ENCODE measurements at places on chromosomes 6 and 20.

- DNase-seq = no peak
These were observed 280.5 kb downstream of the ADGRB3 start for GRCh38 chr6:68915586-68915985.

DNA sequence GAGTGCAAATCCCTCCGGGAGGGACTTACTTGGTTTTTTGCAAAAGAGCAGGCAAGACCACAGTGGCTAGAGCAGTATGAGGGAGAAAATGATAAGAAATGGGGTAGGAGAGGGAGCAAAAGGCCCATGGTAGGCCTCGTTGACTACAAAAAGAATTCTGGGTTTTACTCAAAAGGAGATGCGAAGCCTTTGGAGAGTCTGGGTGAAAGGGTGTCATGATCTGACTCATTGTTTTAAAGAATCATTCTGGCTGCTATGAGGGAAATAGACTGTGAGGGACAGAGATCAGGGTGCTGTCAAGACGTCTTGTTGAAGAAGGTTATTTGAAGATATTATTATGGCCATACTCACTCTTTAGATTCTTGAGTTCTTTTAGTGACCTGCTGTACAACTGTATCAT, 13.0 kb downstream of the TBC1D32 start:
- no peak for DNase-seq

DNA sequence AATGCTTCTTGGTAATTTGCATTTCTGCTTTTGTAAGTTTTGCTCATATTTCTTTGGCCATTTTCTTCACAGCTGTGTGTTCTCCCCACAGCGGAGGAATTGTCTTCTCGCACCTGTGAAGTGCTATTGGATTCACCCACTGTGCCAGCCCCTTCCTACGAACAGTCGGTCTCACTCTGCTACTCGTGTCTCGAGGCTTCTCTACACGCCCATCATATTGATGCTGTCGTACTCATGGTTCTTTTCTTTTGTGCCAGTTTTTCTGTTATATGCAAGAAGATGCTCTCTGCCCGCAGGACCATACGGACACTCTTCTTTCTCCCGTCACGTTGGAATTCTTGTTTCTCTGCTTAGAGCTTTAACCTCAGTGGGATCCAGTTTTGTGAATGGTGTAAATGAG, 200.3 kb downstream of the DLL1 start:
- no peak for DNase-seq

DNA sequence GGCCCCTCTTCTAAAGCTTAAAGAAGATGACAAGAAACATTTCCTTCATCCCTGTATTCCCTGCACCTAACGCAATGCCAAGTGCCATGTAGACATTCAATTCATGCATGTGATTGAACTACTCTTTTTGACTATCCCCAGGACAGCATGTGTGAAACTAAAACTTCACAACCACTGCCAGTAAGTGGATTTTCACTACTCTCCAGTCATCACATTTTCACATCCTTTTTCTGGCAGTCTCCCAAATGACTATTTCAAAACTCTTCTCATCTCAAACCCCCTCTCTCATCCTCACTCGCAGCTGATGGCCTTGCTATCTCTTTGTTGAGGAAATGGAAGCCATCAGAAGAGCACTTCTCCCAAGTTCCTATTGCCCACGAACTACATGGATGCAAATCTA, 122.6 kb downstream of the OPRM1 start:
- no peak for DNase-seq

DNA sequence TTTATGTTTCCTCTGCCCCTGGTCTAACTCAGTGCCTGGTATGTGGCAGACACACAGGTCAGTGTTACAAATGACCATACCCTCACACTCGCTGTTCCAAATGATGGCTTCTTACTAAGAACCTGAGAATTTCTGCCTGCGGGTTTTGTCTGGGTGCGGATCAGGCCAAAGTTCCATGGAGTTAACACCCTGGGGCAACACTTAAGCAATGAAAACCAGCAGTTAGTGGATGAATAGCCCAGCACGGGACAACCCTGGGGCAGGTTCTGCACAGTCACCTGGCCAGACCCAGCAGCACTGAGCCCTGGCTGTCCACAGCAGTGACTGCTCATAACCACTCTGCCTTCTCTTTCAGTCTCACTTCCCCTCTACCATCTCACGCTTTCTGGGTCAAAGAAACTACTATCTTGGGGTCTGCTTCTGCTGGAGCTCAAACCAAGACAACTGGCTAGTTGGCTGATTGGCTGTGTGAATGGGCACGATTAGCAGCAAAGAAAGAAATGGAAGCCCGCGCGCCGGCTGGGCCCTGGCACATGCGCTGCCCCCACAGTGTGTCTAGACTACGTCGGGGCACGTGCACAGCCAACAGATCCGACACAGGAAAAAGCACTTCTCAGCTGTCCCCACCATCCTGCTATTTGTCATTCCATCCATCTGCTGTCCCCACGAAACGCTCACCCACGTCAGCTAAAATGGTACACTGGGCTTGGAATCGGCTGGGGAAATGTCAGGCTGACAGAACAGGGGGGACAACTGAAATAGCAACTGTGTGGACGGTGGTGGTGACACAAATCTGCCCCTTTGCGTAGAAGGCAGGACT, 36.6 kb downstream of the MGME1 start:
- DNase-seq = no peak

DNA sequence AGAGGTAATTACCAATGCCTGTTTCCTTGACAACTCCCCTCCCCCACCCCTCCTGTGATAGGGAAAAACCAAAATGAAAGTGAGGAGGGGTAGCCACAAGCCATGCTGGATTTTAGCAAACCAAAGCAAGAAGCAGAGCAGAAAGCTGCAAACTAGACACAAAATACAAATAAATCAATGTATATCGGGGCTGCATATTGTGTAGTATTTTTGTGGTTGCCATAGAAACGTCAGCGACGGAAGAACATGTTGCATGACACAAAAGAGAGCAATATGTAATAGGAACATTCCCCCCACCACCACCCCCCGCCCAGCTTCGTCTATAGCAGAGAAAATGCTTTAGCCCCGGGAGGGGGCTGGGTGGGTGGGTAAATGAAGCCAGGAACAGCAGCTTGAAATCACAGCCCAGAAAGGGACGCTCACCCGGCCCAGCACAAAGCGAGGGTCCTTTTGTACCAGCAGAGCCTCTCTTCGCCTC, 548 bp downstream of the AGPAT4 start:
- no peak for DNase-seq

GRCh38 chr6:129544892-129545612, 164.9 kb downstream of the ARHGAP18 start:
- DNase-seq = no peak

DNA sequence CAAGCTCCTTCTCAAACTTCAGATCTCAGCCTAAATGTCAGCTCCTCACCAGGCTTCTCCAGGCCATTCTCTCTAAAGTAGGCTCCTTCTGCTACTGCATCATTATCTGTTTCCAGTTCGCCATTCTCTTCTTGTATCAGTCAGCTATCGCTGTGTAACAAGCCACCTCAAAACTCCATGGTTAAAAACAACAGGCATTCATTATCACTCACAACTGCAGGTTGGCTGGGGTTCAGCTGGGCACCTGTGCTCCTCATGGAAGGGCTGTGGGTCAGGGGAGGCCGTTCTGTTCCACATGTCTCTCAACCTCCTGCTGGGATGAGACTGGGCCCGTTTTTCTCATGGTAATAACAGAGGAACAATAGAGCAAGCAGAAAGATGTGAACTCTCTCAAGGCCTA, 28.7 kb downstream of the PRND start:
- DNase-seq = no peak

GRCh38 chr20:22307409-22307808, 277.0 kb downstream of the FOXA2 start:
- no peak for DNase-seq

DNA sequence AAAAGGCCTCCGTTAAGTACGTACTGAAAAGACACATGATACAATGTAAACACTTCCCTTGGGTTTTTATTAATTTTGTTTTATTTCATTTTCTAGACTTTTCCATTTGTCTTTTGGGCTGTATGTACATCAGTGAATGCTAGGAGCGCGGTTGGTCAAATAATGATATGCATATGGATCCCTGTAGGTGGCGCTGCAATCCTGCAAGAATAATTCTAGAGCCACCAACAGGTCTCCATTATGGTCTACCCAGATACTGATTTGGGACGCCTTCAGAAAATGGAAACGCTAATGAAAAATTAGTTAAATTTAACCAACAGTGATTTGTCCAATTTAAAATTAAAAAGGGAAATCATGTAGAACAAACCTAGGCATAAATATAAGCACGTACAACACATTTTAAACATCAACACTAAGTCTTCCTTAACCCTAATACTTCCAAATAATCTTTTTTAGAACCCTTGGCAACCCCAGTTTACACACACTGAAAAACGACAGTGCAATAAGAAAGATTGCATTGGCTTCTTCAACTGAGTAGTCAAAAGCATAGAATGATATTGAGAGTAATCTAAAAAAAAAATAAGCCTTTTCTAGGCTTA, 433.5 kb downstream of the RFPL4B start:
- peak; percentile 31 for DNase-seq

DNA sequence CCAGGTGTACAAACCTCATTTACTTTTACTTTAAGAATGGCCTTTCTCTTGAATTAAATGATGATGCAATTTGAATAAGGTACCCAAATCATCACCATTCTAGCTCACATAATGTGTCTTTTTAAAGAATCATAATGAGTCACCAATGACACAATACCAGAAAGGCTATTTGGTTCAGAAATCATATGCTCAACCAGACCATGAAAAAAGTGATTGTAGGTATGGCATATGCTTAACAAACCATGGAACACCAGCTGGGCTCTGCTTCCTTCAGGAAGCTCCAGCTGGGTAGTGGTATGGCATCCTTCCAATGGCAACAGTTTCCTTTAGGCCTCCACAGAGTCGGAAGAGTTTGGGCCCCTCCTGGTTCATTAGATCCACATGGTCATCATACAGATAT, 128.2 kb downstream of the FRK start:
- no peak for DNase-seq

DNA sequence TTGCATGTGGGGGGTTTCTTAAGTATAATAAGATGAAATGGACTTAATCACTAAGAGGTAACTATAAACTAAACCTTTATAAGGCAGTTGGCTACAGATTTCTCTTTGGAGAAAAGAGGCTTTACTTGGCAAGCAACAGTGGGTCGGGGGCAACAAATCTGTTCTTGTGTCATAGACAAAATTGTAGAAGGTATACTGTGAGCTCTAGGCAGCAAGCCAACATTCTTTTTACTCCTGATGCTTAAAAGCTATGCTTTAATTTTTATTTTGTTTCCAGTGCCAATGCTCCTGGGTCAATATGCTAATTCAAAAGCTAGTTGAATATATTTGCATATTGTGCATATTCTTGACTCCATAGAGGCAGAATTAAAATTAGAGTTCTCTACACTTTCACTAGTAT, 495.4 kb downstream of the BTBD3 start:
- DNase-seq = no peak

DNA sequence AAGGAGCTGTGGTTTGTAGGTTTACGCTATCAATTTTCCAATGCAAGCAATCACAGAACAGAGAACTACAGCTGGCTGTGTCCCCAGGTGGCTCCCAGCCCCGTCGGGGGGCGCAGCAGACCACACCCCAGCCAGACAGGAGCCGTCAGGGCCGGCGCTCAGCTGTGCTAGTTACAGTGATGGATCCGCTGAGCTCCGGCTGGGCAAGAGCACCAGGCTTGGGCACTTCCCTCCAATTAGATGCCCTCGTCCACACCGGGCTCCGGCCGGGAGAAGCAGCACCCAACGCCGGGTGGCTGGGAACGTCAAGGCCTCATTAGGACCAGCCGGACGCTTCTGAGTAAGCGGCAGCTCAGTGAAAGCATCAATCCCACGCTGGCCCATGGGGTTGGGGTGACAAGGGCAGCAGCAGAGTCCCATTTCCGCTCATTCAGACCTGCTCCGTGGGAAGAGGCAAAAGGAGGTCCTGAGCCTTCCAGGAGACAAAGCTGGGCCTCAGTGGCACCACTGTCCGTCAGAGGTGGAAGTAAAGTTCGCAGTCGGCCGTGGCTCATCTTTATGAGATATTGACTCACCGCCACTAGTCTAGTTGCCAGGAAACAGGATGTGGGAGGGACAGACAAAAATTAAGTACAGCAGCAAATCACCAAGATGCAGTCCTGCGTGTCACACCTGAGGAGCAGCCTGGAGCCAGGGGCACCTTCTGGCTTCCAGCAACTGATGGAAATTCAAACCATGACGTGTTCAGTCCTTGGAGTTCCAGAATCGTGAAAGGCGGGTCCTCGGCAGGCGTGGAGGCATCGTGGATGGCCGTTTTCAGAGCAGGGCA, 164.1 kb downstream of the TAF4 start:
- no peak for DNase-seq

DNA sequence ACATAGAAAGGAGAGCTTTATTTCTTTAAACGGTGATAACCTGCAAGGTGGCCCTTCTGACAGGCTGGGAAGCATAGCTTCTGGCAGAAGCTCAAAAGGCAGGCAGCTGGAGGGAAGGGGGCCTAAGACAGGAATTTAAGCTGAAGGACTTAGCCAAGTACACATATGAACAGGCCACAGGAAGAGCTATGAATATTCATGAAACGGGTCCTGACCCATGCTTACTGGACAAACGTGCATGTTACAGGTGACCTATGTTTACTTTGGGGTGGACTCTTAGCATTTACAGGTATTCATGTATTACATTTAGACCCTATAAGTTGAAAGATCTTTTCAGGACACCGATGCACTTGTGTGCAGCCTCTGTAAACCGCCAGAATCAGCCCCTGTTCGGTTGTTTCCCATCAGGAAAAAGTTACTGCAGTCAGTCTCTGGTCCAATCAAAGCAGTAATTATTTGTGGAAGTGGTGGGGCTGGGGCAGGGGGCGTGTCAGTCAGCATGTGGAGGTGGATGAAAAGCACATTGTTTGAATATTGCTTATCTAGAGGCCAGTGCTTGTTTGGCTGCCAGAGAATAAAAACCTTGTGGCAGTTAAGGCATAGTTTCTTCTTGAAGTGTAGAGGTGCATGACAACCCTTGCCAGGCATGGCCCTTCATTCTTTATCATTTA, 2.9 kb upstream of the GZF1 start:
- no peak for DNase-seq

- no peak for DNase-seq
These were observed 26.3 kb upstream of the FAM50B start for GRCh38 chr6:3822747-3823445.

DNA sequence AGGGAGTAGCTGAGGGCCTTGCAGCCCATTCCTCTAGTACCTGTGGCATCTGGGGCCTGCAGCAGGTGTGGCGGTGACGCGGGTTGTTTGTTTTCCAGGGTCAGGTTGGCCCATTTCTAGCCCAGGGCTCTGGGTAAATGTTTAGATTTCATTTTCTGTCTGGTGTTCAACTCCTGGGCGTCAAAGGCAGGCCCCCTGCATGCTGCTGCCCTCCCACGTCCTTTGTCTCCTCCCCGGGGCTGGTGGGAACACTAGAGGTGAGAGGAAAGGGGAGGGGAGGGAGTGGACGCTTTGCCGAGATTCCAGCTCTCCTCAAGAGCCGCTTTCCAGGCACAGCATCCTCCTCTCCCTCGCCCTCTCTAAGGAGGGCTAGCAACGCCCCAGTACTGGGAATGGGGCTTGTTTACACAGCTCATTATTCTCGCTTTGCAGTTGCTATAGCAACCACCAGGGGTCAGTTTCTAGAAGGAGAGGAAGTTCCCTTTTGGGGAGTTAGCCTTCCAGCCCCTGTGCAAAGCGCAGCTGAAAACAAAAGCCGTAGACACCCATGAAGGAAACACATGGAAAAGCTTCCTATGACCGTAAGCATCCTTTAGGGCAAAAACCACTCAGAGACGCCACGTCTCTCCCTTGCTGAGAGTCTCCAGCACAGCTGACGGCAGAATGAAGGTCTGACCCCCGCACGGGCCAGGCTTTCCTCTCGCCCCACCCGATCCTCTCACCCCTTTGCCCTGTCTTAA, 170.6 kb downstream of the LY86 start:
- DNase-seq = peak; percentile 51
